Stimulated activated CD8-positive, alpha-beta memory T cell treated with anti-CD3 and anti-CD28 coated beads, Interleukin-15, amount 100 ng/mL, for 48 hours (primary cell): ENCODE measurements at places on chromosomes 6 and 20.

- no peak for DNase-seq
These were observed 10.1 kb downstream of the DNTTIP1 start for GRCh38 chr20:45801851-45802250.

DNA sequence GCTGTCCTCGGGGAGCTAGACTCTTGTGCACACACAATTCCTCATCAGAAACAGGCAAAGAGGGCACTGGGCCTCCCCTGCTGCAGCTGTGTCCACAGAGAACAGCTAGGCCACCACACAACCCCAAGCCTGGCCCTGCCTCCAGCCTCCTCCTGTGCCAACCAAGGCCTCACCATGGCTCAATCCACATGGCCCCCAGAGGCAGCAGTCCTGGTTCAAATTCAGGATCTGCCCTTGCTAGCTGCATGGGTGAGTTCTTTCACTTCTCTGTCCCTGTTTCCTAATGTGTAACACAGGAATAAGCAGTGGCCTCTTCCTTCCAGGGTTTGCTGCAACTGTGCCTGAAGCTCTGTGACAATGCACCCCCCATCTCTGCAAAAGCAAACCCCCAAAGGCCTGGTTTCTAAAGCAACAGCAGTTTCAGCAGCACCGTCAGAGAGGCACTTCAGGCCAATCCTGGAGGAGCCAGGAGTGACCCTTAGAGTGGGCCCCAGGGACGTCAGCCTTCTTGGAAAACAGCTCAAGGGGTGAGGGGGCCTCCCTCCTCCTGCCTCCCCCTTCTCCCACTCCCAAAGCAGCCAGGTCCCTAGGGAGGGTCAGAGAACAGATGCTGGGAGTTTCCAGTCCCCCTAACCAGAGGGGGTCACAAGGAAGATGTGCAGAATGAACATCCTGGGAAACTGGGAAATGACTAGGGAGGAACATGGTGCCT is 2.2 kb downstream of the ADISSP start:
- DNase-seq, result no peak

GRCh38 chr6:56647172-56647762 is 4.6 kb upstream of the DST start:
- DNase-seq, result no peak

DNA sequence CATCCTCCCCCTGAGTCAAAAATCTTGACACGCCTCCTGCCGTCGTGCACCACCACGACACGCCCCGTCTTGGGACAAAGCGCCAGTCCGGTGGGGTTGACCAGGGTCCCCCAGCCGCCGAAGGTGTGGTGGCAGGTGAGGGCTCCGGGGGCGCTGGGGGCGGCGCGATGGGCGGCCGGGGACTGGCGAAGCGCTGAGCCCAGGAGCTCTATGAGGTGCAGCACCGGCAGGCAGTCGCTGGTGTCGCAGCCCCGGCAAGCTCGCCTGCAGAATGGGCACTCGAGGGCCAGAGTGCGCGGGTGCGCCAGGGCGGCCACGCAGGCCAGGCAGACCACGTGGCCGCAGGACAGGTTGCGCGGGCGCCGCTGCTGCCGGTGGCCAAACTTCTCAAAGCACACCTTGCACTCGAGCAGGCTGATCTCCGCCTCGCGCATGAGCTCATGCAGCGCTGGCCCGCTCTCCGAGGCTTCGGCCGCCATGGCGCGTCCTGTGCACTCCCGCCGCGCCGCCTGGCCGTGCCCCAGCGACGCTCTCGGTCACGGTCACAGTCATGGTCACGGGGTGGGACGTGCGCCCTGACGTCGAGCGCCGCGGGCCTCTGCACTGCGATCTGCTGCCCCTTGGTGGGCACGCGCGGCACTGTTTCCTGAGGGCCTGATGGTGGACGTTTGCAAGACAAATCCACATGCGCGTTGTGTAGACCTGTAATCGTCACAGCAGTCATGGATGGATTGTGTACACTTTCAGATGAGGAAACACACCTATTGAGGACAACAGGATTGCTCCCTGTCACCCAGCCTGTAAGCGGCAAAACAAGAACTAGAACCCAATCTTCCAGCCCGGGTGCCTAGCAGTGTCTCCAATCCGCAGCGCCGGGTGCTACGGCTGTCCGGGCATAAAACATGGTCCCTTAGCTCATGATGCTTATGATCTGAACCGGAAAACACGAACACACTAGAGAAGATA is at the start of gene NHLRC1:
Gene NHLRC1, minus strand, starts transcription at position 550 of the 966 bp plus-strand sequence. Its CDS starts 71 bp downstream, at position 479.
- DNase-seq, result peak; percentile 57

GRCh38 chr6:148514091-148514845 is 171.6 kb downstream of the SASH1 start:
- DNase-seq, result no peak

DNA sequence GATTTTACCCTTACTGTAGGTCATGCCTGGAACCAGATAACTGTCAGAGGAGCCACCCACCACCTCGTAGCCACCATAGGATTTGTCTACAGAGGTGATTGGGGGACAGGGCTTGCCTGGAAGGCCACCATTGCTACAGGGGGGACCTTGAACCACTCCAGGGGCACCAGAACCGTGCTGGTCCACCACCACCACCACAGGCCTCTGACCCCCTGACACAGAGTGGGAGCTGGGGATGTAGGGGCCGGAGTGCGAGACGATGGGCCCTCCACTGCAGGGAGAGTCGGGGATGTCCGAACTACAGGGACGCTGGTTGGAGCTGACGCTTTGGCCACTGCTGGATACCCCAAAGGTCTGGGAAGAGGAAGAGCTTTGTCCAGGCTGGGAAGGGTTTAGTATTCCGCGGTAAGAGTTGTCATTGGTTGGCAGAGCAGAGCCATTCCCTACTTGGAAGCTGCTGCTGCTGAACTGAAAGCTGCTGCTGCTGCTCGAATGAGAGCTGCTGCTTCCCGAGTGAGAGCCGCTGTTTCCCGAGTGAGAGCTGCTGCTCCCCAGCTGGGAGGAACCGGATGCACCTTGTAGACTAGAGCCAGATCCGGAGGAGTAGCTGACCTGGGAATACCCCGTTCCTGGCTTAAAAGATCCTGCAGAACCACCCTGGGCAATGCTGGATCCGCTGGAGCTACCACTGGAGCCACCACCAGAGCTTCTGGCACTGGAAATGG is 2.2 kb downstream of the PSORS1C1 start:
- no peak for DNase-seq

- no peak for DNase-seq
These were observed 59.7 kb upstream of the SMIM29 start for GRCh38 chr6:34308483-34308882.

DNA sequence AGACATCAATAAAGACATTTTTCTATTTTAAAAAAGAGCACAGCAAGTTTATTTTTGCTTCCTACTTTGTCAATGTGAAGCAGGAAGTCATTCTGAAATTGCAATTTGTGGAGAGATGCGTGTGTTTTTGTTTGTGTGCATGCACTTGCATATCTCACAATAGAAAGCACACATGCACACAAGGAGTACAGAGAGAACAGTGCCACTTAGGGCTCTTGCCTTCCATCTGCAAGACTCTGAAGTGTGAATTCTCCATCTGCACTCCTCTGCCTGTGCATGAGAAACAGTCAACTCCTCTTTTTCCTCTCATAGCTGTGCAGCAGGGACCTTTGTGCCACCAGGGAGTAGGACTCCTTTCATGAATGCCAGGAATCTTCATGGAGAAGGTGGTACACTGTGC is 316.3 kb upstream of the CNR1 start:
- no peak for DNase-seq

GRCh38 chr6:30061858-30062458 is 893 bp downstream of the POLR1H start:
- DNase-seq, result no peak

DNA sequence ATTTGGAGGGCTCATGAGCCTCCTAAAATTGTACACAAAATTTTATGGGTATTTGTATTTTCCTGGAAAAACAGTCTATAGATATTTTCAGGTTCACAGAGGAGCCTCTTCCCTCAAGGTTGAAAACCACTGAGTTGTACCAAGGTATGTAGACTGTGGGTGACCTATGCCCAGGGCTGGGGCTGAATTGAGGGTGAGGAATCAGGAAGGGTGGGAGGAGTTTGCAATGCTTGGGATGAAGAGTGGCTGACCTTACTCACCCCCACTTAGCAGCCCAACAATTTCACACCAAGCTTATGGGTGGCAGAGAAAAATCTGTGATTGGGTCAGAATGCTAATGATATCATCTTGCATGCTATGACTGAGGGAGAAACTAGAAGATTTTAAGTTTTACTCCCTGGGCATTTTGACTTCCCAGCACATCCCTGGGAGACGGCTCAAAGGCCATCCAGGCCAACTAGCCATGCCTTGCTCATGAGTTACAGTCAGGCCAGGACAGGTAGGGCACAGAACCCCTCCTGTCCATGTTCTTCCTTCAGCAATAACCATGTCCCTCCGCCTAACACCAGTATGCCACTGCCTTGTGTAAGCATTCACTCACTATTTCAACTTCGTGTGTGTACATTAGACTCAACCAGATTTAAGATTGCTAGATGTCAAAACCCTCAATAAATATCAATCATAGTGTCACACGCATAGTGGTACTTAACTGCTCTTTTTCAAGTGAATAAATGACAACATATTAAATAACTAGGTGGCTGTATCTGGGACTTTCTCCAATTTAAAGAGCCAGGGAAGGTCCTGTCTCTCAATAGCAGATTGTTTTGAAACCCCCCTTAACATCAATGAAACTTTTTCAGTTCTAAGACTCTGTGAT is 16.6 kb downstream of the ADTRP start:
- DNase-seq, result no peak

GRCh38 chr6:22251348-22251747 is 45.5 kb downstream of the PRL start:
- no peak for DNase-seq

DNA sequence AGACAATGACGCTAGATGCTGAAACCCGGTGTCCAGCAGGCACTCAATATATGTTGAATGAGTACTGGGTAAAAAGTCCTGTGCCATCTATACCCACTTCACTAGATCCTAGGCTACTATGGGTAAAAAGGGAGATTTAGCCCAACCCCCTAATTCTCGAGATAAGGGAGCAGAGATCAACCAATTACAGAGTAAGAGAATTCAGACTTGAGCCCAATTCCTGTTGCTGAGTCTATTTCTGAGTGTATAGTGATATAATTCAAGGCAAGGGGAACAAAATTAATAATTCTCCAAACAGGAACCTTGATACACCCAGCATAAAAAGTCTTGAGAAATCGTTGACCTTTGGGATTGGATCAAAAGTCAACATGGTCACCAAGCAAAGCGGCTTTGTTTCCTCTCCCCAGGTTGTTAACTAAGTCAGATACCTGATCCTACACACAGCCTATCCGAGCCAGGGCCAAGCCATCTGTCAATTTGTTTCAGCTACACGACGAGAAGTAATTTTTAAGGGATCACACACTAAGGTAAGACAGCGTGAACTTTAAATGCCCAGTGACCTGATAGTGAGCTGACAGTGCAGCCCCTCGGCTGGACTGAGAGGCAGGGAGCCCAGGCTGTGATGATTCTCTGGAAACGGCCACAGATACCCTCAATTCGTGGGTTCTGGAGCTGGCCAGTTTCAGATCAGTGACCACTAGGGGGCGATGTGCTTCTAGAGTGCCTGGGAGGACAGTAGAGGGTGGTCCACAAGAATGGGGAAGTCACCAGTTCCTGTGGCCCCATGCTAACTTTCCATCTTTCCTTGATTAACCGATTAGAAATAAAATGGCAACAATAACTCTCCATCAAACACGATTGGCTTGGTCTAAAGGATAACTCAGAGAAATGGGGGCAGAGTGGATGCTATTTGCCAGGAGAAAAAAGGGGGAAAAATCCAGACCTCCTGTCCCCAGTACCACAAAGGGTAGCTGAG is 46.2 kb downstream of the SLC22A23 start:
- peak; percentile 36 for DNase-seq

- peak; percentile 38 for DNase-seq
These were observed 113.1 kb downstream of the ADAT2 start for GRCh38 chr6:143337201-143337949.

DNA sequence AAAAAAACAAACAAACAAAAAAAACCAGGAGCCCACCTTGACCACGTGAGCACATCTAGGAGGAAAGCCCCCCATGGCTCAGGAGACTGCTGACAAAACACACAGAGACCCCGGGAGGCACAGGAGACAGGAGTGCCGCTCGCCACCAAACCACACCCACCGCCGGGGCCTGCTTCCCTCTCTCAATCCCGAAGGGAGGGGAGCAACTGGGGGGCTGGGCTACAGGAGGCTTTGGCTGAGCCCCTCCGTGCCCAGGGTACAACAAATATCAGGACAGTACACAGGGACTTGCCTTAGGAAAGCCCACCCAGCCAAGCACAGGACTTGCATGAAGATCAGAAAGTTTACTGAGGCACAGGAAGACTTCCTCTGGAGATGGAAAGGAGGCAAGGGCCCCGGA is 102.5 kb downstream of the TAF4 start:
- DNase-seq, result no peak

DNA sequence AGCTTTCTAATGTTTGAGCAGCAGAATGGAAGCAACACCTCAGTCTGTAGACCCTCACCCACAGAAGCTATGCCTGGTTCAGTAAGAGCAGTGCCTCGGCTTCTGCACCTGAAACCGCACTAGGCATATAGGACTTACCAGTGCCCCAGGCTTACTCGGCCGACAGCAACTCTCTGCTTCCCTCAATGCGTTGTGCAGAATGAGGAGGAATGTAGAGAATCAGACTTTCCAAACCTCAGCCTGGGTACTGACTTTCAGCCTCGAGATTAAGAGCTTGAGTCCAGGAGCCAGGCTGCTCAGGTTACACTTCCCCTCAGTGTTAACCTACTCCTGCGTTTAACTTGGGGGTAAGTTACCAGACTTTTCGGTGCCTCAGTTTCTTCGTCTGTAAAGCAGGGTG is 8.6 kb downstream of the EYA2 start:
- DNase-seq, result no peak

GRCh38 chr20:53655625-53656292 is 62.1 kb upstream of the ZNF217 start:
- DNase-seq, result no peak

DNA sequence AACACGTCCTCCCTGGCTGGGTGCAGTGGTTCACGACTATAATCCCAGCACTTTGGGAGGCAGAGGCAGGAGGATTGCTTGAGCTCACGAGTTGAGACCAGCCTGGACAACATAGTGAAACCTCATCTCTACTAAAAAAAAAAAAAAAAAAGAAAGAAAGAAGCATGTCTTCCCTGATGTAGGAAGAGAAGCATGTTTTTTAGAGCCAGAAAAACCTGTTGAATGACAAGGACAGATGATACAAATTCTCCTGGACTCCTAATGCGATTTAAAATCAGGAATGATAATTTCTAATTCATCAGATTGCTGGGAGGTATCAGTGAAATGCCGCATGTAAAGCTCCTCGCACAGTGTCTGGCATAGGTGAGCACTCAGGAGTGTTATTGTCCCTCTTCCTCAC is 23.7 kb upstream of the SEC63 start:
- DNase-seq, result no peak

GRCh38 chr20:42484790-42485375 is 704.8 kb downstream of the PTPRT start:
- DNase-seq, result no peak

DNA sequence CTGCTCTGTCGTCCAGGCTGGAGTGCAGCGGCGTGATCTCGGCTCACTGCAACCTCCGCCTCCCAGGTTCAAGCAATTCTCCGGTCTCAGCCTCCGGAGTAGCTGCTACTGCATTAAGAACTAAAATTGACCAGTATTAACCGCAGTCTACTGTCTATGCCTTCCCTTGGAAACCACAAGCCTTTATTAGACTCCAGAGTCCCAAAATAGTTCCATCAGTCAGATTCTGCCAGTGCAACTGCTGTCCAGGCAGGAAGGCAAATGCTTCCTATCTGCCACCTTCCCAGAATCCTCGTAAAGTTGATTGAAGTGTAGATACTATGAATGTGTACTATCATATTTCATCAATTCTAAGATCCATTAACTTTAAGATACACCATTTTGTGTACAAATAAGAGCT is 16.7 kb downstream of the KAT14 start:
- DNase-seq, result no peak
